ENCODE measurements at places on chromosomes 6 and 20. TPM values are rescaled to one million over a fixed set of nuclear protein-coding genes. Genes with fewer than 3 reads are reported as not detected.

- DNase-seq = no peak
Measured at GRCh38 chr6:20540683-20541082, 6.4 kb downstream of the CDKAL1 start.

DNA sequence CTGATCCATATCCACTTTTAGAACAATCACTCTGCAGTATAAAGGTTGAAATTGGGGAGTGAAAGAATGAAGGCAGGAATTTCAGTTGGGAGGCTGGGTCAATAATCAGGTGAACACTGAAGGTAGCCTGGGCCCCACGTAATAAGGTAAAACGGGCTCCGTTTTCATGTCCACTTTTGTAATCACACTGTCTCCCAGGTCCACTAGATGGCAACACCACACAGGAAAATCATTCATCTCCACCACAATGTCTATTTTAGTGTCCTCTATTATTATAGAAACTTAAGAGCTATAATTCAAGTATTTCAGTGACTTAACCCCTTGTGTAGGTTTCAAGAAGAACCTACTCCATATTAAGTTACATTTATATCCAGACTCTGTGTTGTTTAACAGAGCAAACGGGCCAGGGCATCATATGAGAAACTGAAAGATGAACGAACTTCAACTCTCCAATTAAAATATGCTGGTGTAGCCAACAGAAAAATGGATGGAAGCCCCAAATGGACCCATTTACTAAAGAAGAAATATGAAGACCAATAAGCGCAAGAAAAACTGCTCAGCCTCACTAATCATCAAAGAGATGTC, 45.9 kb upstream of the MC3R start:
- DNase-seq = no peak

GRCh38 chr6:112005013-112005371, 48.9 kb upstream of the CCN6 start:
- no peak for DNase-seq

DNA sequence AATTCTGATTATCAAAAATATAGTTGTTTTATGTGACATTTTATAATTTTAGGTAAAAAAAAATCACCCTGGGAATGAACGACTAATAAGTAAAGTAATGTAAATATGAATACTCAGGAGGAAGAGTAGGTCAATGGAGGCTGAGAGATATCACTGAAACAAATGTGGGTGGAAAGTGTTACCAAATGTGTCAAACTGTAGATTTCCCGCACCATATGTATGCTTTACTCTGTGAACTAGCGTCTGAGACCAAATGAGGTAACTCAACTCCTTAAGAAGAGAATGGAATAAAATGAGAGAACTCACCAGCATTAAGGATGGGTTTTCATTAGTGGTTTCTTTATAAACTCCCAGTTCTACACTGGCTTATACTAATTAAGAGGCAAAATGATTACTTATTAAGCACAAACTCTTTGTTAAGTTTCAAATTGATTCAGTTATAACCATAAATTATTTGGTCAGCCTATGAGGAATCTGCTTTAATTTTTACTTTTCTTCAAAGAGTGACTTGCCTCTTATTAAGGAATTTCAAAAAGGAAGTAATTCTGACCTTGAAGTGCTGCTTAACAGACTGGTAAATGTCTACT, 784.7 kb upstream of the GJE1 start:
- no peak for DNase-seq

GRCh38 chr6:26235302-26235670, 129.7 kb upstream of the BTN3A2 start:
- no peak for DNase-seq

DNA sequence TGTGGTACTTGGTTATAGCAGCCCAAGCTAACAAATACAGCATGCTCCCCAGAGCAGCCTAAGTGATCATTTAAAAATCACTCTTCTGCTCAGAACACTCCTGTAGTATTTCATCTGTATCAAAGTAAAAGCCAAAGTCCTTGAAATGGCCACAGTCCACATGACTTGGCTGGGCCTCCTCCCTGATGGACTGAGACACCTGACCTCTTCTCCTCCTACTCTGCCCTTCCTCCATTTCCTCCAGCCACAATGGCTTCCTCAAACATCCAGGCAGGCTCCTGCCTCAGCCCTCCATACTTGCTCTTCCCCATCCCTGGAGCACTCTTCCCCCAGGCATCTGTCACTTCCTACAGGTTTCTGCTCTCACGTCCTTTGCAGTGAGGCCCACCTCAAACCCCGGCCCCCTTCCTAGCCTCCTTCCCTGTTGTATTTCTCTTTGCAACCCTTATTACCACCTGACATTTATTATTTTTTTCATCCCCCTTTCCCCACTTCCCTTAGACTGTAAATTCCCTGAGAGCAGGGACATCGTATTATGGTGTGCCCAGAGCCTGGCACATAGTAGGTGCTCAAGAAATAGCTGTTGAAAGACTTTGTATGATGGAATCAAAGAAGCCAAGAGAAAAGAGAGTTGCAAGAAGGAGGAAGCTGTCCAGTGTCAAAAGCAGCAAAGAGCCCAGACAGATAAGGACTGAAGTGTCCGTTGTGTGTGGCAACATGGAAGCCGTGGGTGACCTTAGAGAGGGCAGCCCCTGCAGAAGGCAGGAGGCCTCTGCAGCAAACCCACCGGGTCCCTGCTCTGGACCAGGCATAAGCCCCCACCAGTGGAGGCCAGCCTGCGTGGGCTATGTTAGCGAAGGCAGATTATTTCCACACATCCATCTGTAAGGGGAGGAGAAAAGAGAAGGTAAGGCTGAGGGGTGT, 87.5 kb downstream of the TRERF1 start:
- DNase-seq = no peak

GRCh38 chr6:158287047-158287446, 25.2 kb upstream of the TULP4 start:
- DNase-seq = no peak

DNA sequence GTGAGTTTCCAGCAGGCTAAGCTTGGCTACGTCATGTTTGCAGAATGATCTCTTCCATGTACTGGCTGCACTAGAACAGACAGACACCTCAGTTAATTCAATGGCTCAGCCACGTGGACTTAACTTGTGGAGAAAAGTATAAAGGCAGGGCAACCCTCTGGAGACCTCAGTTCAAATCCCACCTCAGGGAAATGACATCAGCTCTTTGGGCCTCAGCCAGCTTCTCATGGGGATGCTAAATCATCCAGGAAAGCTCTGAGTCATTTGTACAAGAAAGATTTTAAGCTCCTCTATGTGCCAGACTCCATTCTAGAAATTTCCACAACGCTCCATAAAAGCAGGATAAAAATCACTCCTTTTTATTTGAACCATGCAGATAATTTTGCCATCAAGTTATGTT, 128.5 kb upstream of the SALL4 start:
- DNase-seq = no peak

- no peak for DNase-seq
Measured at GRCh38 chr6:158409451-158409850, 97.2 kb downstream of the TULP4 start.

- DNase-seq = no peak
Measured at GRCh38 chr20:41261790-41262717, 55.5 kb downstream of the ZHX3 start.

DNA sequence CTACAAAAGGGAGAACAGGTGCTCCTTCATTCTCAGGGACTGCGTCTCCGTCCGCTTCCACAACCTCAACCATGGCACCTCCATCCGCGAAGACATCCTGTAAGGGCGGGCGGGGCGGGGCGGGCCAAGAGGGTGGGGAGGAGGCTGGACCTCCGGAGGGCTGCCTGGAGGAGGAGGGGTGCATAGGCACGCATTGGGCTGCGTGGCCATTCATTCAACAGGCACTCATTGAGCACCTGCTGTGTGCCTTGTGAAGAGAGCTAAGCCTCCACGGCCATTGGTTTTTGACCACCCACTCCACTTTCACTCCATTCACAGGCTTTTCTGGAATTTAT, 435 bp downstream of the ZSWIM3 start:
- DNase-seq = no peak

DNA sequence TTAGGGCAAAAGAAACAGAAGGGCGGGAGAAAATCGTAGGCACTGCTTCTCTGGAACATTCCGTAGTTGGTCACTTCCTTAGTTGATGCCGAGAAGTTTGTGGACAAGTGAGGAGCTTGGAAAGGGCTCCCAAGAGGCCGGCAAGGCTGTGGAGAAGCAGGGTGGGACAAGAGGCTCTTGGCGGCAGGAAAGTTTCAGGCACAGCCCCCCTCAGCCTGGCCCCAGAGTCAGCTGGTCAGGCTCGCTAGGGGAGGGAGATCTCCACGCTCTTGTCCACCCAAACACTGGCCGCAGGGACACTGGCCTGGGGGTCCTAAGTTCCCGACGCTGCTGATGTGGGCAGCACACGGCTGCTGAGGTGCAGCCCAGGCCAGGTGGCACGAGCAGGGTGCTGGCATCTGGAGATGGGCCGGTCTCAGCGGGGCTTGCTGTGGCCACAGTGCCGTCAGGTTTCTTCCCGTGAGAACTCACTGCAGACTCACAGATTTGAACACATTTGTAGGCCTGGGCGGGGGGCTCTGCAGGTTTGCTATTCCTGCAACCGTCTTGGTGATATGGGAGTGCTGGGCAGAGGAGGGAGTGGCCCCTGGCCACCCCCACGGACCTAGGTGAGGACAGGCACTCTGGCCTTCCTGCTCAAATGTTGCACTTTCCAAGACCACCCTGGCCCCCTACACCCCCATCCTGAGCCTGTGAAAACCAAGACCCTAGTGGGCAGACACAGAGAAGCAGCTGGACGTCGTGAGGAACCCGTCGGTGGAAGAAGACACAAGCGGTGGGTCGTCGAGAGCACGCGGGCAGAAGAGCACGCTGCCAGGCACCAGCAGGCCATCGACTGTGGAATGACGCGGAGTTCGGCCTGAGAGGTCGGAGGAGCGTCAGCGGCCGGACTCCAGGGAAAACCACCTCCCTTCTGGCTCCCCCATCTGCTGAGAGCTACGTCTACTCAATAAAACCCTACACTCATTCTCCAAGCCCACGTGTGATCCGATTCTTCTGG, 160.1 kb downstream of the ERMARD start:
- no peak for DNase-seq

Gene ACSS1
- 10.4 TPM for total RNA-seq

Gene PCK1
- total RNA-seq = 0.68 TPM

Gene HLA-DOA
- 9.7 TPM for total RNA-seq

Gene DEFB112
- not detected for total RNA-seq

Gene PRICKLE4
- total RNA-seq = 10.7 TPM

Gene TSHZ2
- total RNA-seq = 14.1 TPM

Gene MOCS1
- 6.0 TPM for total RNA-seq

Gene SUMO4
- total RNA-seq = not detected

Gene MPIG6B
- 0.57 TPM for total RNA-seq

All from esophagus squamous epithelium (tissue), 5 donors.